ENCODE measurements at places on chromosomes 1 and 21.

DNA sequence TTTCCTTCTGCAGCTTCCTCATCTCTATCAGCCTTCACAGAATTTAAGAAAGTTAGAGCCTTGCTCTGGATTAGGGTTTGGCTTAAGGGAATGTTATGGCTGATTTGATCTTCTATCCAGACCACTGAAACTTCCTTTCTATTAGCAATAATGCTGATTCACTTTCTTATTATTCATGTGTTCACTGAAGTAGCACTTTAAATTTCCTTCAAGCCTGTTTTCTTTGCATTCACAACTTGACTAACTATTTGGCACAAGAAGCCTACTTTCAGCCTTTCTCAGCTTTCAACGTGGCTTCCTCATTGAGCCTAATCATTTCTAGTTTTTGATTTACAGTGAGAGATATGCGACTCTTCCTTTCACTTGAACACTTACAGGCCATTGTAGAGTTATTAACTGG, 528.5 kb downstream of the PLPP3 start:
- no peak for DNase-seq

DNA sequence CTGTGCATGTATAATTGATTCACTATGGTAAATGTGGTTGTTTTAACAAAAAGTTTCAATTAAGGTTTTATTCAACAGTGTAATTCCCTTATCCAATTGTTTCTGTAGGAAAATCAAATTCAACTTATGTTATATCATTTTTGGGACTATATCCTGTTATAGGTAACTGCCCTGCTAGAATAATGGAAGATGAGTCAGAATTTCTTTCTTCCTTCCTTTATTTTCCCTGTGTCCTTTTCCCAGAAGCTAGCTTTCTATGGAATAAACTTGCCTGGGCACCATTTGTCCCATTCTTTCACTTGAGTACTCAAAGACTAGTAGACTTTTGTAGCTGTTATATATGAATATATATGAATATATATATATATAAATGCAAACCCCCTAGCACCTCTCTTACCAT, 301.3 kb downstream of the TM2D1 start:
- no peak for DNase-seq

DNA sequence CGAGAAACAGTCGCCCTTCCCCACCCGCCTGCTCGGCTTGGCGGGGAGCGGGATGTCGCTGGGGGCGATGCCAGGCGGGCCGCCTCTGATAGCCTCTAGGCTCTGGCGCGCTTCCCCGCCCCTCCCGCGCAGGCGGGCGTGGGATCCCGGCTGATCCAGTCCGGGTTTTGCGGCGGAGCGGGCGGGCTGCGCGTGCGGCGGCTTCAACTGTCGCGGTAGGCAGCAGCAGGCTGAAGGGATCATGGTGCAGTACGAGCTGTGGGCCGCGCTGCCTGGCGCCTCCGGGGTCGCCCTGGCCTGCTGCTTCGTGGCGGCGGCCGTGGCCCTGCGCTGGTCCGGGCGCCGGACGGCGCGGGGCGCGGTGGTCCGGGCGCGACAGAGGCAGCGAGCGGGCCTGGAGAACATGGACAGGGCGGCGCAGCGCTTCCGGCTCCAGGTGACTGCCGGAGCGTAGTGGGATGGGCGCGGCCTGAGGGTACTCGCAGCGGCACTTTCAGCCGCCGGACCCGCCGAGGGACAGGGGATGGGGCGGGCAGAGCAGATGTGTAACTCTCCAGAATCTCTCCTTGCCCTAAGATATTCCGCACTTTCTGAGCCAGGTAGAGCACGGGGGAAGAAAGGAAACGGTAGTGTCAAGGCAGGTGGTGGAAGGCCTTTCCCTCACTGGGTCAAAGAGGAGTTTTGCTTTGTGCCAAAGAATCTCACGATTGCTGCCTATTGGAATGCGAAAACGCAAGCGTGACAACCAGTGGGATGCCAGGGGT, at the start of gene FAAH:
Gene FAAH (plus strand): TSS at position 210 of the 764 bp plus-strand sequence. CDS start 32 bp downstream, at position 242.
- DNase-seq, result peak; percentile 81

DNA sequence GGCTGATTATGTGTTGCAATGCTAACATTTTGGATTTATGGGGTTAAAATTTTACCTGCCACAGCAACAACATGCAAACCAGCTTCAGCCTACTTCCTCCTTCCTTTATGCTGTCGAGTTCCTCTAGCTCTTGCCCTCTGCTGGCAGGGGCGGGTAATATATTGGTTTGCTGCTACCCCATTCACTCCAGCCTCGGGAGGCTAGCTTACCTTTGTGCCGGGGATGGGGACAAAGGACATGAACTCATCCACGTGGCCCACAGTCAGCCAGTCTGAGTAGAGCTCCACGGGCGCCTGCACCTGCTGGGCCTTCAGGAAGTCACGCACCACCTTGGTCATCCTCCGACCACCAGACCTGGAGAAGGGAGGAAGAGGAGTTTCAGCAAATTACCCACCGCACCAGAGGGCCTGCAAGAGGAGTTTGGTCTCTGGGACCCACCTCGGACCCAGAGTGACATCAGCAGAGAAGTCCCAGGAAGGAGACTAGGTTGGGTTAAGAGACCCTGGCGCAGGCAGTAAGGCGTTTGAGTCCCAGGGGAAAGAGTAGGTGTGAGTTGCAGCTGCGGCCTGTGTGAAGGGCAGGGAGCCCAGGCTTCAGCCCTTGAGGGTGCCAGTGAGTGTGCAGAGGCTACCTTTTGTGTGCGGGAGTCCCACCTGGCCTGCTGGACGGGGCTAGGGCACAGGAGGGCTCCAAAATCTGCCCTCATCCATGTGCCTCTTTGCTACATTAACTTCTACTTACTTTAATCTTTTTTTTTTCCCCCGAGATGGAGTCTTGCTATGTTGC, 21.8 kb upstream of the SDHB start:
- DNase-seq, result no peak

- no peak for DNase-seq
Measured at GRCh38 chr1:18723206-18723605, 92.6 kb downstream of the PAX7 start.

GRCh38 chr1:24199291-24199900, 12.3 kb upstream of the IFNLR1 start:
- peak; percentile 49 for DNase-seq

DNA sequence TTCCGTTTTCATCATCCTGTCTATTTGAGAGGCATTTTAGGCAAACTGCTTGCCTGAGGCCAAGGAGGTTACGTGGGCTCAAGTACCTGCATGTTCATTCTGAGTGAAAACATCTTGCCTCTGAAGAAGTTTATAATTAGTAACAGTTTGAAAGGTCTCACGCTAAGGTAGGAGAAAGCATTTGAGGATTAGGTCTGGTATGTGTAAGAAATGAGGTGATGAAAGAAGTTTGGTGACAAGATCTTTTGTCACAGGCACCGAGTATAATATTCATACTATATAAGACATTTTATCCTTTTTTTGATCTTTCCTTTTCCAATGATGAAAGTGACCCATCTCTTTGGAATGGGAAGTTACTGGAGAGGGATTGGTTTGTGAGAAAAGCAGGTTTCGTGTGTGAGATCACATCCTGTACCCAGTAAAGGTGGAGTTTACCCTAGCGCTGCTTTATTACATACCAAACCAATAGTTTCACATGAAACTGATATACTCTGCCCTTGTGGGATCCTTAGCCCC, 98.7 kb upstream of the PDC start:
- DNase-seq, result no peak

DNA sequence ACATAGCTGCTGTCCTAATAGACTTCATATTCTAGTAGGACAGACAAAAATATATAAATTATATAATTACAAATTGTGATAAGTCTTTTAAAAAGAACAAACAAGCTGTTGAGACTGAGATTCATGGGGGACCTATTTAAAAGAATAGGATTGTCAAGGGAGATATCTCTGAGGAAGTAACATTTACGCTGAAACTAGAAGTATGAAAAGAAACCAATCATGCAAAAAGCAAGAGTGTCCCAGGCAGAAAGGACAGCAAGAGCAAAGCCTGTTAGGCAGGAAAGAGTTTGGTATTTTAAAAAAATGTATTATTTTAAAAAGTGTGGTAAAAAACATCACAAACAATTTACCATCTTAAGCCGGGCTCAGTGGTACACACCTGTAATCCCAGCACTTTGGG, 9.1 kb upstream of the METTL13 start:
- DNase-seq, result no peak

DNA sequence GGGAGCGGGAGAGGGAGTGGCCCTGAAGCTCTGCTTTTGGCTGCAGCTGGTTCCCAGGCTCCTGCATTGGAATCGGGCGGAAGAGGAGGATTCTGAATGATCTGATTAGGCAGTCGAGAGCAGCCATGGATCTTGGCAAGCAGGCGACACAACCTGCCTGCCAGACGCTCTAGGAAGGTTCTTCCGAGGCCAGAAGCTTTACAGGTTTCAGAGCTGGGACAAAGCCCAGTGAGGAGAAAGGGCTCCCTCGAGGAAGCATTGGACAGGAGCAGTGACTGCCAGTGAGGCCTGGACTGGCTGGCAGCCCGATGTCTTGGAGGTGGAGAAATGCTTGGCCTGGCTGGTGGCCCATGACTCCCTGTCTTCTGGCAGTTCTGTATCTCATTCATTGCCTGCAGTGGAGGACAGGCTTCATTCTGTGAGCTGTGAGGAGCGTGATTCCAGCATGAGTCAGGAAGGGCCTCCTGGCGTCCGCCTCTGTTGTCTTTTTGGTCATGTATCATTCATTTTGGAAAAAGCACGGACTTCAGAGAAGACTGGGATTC, 132.7 kb upstream of the IPO9 start:
- peak; percentile 92 for DNase-seq

DNA sequence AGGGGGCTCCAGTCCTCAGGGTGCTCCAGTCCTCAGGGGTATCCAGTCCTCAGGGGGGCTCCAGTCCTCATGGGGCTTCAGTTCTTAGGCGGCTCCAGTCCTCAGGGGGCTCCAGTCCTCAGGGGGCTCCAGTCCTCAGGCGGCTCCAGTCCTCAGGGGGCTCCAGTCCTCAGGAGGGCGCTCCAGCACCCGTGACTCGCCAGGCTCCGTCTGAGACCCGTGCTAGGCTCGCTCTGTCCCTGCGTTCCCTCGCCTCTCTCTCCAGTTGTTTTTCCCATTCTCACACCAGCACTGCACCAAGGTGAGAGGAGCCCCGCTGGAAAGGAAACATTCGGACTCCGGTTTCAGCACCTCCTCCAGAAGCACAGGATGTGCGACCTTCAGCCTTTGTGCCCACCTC, 9.4 kb upstream of the OR2M2 start:
- no peak for DNase-seq

DNA sequence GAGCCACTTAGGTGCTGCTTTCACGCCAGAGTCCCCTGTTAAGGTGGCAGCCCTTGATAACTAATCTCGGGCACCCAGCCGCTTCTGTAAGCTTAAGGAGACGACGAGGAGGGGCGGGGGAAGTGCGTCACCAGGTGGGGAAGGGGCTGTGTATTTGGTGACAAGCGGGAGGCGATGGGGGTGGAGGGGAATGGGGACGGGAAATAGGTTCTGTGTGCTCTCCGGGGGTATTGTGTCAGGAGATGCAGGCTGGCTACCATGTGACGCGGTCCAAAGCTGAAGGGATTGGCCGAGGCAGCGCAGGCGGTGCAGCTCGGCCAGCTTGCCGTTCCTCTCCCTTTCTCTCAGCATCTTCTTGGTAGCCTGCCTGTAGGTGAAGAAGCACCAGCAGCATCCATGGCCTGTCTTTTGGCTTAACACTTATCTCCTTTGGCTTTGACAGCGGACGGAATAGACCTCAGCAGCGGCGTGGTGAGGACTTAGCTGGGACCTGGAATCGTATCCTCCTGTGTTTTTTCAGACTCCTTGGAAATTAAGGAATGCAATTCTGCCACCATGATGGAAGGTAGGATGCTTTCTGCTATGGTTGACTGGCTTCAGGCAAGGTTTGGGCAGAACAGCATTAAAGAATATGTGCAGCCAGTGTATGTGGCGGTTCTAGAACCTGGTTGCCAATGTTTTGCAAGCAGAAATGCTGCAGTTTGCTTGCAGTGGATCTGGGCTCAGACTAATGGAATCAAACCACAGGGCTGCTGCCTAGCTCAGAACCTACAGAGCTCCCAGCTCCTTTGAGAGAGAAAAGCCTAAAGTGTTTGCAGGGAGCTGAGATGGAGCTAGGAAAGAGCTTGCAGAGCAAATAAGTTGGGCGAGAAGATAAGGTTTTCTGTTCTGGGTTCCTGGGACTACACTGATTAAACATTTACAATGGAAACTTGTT, at the start of gene SGIP1:
Gene SGIP1 (plus strand): TSS at position 350 of the 937 bp plus-strand sequence. CDS start 206 bp downstream, at position 556.
- peak; percentile 83 for DNase-seq

DNA sequence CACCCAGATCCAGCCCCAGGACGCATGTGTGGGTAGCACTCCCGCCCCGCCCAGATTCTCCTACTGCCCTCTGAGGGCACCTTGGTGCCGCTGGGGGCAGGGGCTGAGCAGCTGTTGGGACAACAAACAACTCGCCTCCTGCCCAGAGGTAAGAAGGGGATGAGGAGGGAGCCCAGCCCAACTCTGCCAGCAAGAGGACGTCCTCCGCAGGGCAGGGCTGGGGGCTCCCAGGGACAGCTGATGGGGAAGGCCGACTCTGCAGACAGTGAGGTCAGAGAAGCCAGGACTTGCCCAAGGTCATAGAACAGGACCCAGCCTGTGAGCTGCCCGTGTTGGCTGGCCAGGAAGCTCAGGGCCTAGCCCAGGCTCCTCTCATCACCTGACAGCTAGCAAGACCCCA, 18.8 kb downstream of the RAP1GAP start:
- no peak for DNase-seq

- no peak for DNase-seq
Measured at GRCh38 chr1:153592748-153593147, 20.2 kb downstream of the S100A16 start.

DNA sequence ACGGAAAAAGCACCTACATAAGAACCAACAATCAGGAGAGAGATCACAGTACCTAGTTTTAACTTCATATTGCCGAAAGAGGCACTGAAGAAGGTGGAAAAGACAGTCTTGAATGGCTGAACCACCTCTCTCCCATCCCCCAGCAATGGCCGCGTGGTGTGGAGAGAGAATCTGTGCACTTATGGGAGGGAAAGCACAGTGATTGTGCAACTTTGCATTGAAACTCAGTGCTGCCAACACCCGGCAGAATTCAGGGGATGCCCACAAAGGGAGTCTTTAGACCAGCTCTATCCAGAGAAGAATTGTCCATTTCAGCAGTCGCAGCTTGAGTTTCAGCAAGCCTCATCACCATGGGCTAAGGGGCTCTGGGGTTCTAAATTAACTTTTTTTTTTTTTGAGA, 186.3 kb upstream of the USP25 start:
- no peak for DNase-seq

GRCh38 chr1:212368073-212368484, 46.6 kb downstream of the PACC1 start:
- no peak for DNase-seq

DNA sequence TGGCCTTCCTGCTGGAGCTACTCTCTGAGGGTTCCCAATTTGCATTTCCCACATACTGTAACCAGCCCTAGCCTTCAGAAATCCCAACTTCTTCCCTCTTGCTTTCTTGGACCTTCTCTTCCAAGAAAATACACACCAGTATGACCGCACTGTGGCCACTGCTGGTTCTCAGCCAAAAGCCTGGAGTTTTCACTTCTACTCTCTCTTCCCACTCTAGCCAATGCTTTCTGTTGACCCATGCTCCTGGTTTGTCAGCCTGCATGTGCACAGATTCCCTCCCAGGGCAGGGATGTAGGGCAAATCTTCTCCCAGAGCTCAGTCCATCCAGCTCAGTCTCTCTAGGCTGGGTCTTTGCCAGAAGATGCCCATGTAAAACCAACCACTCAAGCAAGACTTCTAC, 664 bp downstream of the SLAMF1 start:
- DNase-seq, result no peak

- DNase-seq, result no peak
Measured at GRCh38 chr1:59046730-59047157, 250.2 kb upstream of the FGGY start.

GRCh38 chr1:66535061-66535460, 1.1 kb downstream of the SGIP1 start:
- DNase-seq, result no peak

All from right cardiac atrium (tissue), 5 donors.